ENCODE measurements at places on chromosomes 16 and 17. TPM values are rescaled to one million over a fixed set of nuclear protein-coding genes. Genes with fewer than 3 reads are reported as not detected.

Gene KRT16
- 12.6 TPM for total RNA-seq

Gene GNG13
- not detected for total RNA-seq

Gene CCDC154
- 0.44 TPM for total RNA-seq

Gene ANKS4B
- not detected for total RNA-seq

Gene RANGRF
- total RNA-seq = 23.0 TPM

Gene ZNF205
- 19.4 TPM for total RNA-seq

Gene TBC1D3
- not detected for total RNA-seq

Gene UNC13D
- total RNA-seq = 30.6 TPM

Gene DPEP3
- not detected for total RNA-seq

Gene MT4
- not detected for total RNA-seq

Gene JMJD6
- total RNA-seq = 36.6 TPM

Gene PTX4
- total RNA-seq = not detected

Gene CCL7
- total RNA-seq = not detected

Gene FN3K
- 19.0 TPM for total RNA-seq

Gene SCN4A
- 0.21 TPM for total RNA-seq

Gene TIMP2
- total RNA-seq = 333 TPM

Gene TMEM114
- not detected for total RNA-seq

Gene CACNG5
- not detected for total RNA-seq

Gene VAT1L
- total RNA-seq = 7.2 TPM

Gene HBM
- not detected for total RNA-seq

Gene CCL5
- 3.8 TPM for total RNA-seq

Gene KRT35
- total RNA-seq = not detected

Gene KRTAP4-1
- total RNA-seq = not detected

Gene UNC45B
- total RNA-seq = not detected

Gene TP53TG3B
- not detected for total RNA-seq

Gene PRPF8
- total RNA-seq = 176 TPM

Gene KRTAP4-12
- total RNA-seq = not detected

Gene LDAF1
- 57.0 TPM for total RNA-seq

Gene STXBP4
- 33.5 TPM for total RNA-seq

Gene MPP2
- total RNA-seq = 4.2 TPM

Gene ASB16
- not detected for total RNA-seq

Gene CLEC19A
- total RNA-seq = not detected

Gene PDILT
- total RNA-seq = not detected
